ENCODE measurements at places on chromosomes 16 and 17. TPM values are rescaled to one million over a fixed set of nuclear protein-coding genes. Genes with fewer than 3 reads are reported as not detected.

GRCh38 chr17:62941358-62941991 is 24.6 kb upstream of the TANC2 start:
- DNase-seq: no peak

DNA sequence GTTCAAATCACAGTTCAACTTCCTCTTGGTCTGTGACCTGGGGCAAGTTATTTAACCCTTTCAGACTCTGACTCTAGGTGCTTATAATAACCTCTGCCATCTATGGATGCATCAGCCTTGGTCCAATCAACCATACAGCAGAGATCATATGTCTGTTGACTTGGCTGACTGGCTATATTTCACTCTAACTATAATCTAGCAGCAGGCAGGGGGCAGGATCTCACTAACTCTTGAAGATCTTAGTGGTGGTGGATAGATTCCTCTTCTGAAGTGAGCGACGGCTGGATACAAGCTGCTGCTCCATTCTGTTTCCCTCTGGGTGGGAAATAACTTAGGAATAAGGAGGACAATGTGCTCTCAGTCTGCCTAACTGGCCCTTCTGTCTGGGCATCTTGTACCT is 146.6 kb downstream of the SKAP1 start:
- no peak for DNase-seq

- DNase-seq: no peak
Observed at GRCh38 chr17:67420994-67421393, 43.9 kb downstream of the PITPNC1 start.

GRCh38 chr16:84794186-84794585 is 25.6 kb upstream of the CRISPLD2 start:
- DNase-seq: no peak

- DNase-seq: no peak
Observed at GRCh38 chr17:56144223-56144622, 9.1 kb upstream of the ANKFN1 start.

Gene TBC1D28
- not detected for polyA plus RNA-seq

Gene TEDC2
- polyA plus RNA-seq: 2.3 TPM
